ENCODE measurements at places on chromosomes 4 and X.

DNA sequence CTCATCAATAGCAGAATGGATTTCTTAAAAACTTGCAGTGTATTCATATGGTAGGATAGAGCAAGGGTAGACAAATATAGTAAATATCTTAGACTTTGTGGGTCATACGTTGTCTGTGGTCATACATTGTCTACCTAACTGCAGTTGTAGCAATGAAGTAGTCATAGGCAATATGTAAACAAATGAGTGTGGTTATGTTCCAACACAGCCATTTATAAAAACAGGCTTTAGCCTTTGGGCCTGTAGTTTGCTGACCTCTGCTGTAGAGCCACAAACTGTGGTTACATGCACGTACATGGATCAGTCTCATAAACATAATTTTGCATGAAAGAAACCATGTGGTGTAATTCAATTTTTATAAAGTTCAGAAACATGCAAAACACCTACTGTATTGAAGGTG lies 98.9 kb downstream of the LARP1B start:
- DNase-seq = no peak

- no peak for DNase-seq
These were observed 55.6 kb downstream of the ADGRA3 start for GRCh38 chr4:22460266-22460665.

DNA sequence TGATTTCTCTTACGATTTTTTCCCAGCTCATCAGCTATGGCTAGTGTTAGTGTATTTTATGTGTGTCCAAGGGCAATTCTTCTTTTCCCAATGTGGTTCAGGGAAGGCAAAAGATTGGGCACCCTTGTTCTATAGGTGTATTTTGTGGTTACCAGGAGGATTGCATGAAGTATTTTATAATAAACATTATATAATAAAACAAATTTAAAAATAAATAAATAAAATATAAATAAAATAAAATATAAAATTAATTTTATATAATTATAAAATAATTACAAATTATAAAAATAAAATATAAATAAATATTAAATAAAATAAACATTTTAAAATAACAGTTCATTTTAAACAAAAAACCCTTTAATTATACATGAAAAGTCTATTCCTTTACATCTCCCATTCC lies 35.6 kb upstream of the UGT2B10 start:
- no peak for DNase-seq

GRCh38 chr4:10013722-10014121 lies 7.6 kb downstream of the SLC2A9 start:
- no peak for DNase-seq

GRCh38 chrX:7444967-7445366 lies 297.0 kb upstream of the PUDP start:
- DNase-seq = no peak

GRCh38 chr4:3612281-3612680 lies 80.1 kb upstream of the LRPAP1 start:
- no peak for DNase-seq

DNA sequence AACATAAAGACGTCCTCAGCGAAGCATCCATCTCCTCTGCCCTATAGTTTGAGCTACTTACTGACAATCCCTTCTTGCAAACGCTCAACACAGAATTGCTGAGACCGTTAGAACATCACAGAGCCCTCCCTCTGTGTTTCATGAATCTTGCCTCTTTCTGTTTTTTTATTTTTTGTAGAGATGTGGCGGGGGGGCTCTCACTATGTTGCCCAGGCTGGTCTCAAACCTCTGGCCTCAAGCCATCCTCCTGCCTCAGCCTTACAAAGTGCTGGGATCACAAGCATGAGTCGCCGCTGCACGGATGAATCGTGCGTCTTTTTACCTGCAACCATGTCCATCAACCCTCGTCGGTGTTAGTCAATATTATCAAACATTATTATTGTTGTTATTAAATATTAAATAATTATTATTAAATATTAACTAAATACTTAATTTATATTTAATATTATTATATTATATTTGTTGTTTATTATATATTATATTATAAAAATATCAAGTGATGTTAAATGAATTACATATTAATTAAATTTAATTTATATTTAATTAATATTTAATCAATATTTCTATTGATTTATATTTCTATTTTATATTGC lies 200.7 kb downstream of the CRLF2 start:
- DNase-seq = no peak

- DNase-seq = no peak
These were observed 179.2 kb downstream of the AMELX start for GRCh38 chrX:11472381-11472780.

- no peak for DNase-seq
These were observed 62.3 kb upstream of the SCRG1 start for GRCh38 chr4:173461170-173461569.

DNA sequence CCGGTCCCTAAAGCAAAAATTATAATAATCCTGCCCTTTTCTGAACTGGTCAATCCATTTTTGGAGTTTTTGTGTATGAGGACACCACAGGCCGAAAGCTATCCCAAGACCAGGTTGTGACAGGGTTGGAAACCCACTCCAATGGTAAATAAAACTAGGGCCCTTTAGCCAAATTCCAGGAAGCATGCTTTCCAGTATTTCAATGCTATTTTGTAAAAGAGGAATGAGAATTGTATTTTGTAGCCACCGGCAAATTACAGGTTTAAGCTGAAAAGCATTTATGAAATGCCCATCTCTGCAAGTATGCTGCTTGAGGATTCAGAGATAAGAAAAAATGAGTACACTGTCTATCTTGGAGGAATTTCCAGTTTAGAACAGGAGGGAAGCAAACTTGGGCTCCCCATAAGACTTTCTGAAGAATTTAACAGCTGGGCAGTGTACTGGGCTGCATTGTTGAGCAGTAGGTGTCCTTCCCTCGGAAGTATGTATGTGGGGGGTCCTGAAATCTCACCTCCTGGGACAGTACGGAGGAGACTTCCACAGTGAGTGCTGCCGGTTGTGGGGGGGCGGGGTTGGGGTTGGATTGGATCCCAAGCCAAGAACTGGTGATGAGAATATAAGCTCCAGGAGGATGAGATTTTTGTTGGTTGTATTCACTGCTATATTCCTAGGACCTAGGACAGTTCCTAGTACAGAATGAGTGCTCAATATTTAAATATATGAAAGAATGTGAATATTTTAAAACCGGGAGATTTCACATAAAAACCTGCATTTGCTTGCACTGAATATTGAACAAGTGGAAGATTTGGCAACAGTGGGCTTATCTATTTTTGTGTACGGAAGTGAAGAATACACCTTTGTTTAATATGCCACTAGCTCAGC lies 26.8 kb downstream of the OCIAD2 start:
- DNase-seq = no peak

- DNase-seq = peak; percentile 90
These were observed 467 bp upstream of the PGRMC2 start for GRCh38 chr4:128287871-128288688.

- DNase-seq = no peak
These were observed 15.3 kb downstream of the CPZ start for GRCh38 chr4:8607603-8608481.

DNA sequence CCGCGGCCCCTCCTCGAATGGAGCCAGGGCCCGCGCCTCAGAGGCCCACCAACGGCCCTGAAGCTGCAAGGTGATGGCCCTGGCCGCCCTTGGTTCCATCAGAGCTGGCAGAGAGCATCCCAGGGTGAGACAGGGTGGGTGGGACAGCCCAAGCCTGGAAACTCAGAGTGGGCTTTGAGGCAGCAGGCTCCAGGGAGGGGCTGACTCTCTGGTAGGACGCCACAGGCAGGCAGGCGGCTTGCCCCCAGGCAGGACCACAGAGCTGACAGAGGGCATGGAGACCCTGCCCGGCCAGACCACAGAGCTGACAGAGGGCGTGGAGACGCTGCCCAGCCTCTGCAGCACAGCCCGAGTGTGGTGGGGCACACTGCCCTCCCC lies 4.8 kb downstream of the MYL5 start:
- no peak for DNase-seq

GRCh38 chr4:154985673-154986072 lies 204.6 kb downstream of the RBM46 start:
- DNase-seq = no peak

GRCh38 chrX:72712094-72712755 lies 1.9 kb downstream of the PHKA1 start:
- no peak for DNase-seq

DNA sequence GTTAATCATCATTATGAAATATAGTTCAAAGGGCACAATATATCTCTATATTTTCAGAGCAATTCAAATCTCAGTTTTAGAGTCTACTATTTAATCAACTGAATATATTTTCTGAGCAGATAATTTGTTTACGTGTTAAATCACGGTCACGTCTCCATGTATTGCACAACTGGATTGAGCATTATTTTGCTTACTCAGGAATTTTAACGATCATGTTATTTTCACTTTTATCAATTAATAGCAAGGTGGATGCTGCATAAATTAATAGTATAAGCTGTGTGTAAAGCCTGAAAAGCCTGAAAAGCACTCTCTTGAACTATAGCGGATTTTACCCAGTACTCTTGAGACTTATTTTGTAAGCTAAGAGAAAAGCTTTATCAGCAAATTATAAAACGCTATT lies 374.9 kb downstream of the MAGEB5 start:
- DNase-seq = no peak

GRCh38 chr4:2831611-2832308 lies 11.9 kb upstream of the ADD1 start:
- DNase-seq = no peak

- no peak for DNase-seq
These were observed 443.7 kb upstream of the ATOH1 start for GRCh38 chr4:93384887-93385286.

DNA sequence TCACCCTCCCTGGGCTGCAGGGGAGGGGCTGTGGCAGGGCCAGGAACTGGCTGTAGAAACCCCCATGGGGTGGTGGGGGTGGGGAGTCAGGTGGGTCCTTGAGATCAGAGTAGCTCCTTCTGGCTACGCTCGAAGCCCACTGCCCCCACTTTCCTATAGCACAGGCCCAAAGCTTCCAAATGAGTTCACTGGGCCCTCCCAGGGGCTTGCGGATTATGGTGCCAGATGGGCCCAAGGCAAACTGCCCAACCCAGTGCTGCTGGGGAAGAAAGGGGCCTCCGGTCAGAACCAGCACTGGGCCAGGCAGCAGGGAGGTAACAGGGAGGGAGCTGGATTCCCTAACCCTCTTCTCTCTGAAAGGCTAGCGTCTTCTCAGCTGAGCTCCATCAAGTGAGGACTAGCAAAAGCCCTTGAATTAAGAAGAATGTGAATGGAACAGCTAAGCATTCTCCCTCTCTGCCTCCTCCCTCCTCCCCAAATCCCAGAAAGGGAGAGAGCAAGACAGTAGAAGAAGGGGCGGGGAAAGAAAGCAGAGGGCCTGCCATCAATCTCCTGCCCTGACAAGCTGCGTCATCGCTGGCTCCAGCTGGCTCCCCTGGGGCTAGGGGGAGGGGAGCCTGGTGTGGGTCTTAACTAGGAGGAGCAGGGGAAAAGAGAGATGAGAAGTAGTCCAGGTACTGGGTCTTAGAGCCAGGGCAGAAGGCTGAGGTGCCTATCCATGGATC lies 34.7 kb downstream of the FRMPD3 start:
- DNase-seq = no peak

DNA sequence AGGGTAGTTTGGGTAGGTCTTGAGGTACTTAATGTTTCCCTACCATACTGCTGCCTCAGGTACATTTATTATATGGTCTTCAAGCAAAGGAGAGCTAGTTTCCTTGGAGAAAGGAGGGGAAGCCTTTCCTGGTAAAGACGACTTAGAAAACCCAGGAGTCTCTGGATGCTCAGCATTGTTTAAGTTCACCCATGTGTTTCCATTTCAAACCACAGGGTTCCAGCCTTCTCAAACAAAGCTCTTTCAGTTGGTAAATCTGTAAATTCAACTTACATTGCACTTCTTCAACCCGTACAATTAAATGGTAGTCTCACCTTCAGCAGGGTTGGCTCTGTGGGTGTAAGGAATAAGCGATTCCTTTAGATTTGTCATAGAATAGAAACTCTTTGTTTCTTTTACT lies 111.9 kb upstream of the UNC5C start:
- no peak for DNase-seq

DNA sequence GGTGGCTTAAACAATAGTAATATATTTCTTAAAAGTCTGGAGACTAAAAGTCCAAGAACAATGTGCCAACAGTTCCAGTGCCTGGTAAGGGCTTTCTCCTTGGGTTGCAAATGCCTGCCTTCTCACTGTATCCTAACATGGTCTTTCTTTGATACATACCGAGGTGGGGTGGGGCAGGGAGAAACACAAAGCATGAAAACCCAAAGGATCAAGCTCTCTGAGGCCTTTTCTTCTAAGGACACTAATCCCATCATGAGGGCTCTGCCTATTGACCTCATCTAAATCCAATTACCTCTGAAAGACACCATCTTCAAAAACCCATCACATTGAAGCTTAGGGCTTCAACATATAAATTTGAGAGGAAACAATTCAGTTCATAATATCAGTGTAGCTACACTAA lies 311.3 kb downstream of the GRID2 start:
- DNase-seq = no peak

GRCh38 chr4:101851672-101852071 lies 61.1 kb downstream of the BANK1 start:
- no peak for DNase-seq

DNA sequence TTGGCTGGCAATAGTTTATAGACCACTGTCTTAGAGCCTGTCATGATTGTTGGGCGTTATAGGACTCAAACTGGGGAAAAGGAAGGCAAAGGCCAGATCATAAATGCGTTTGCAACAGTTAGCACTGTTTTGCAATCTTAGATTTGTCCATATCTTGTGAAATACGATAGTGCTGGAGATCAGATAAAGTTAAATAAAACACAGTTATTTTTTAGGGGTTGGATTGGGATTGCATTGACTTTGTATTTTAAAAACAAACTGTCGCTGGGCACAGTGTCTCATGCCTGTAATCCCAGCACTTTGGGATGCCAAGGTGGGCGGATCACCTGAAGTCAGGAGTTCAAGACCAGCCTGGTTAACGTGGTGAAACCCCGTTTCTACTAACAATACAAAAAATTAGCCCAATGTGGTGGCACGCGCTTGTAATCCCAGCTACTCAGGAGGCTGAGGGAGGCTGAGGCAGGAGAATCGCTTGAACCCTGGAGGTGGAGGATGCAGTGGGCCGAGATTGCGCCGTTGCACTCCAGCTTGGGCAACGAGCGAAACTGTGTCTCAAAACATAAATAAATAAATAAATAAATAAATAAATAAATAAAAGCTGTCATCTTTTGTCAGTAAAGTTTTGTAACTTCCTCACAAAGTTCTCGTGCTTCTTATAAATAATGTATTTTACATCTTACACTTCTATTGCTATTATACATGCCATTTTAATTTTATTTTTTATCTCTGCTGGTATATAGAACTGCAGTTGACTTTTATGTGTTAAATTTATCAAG lies 117.2 kb downstream of the KDM6A start:
- no peak for DNase-seq

DNA sequence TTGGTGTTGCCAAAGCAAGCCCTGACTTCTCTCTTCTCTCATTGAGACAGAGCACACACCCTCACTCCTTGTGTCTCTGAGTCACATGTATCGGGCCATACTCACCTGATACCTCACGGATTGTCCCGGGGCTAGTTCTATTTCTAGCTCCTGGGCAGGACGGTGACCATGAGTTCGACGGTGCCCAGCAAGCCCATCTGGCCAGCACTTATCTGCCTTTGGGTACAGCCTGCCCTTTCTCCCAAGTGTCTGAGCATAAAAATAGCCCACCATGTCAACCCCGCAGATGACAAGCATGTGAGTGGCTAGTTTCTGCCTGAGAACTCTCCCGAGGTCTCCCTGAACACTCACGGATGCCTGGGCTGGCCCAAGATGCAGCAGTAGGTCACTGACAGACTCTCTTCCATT lies 158.5 kb downstream of the DHRSX start:
- DNase-seq = no peak

Measured in HS-27A (cell line).